ENCODE measurements at places on chromosomes 12 and 14.

- DNase-seq: peak; percentile 66
These were observed 199.5 kb upstream of the DCN start for GRCh38 chr12:91382081-91382543.

DNA sequence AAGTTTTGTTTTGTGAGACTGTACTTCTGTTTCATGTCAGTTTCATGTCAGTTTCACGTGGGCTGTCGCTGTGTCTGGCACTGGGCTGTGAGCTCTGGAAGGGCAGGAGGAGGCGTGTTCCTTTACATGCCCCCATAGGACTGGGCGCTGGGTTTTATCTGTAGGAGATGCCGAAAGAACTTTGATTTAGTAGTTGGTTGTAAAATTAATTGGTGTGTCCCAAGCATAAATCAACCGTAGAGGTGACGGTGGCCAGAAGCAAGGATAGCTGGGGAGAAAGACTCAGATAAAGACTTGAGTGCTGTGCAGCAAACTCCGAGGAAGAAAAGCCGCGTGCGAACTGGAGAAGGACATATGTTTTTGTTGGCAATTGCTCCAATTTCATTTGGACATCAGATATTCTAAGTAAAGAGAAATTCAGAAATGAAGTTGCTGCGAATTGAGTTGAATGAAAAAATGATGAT is 182.5 kb downstream of the VRK1 start:
- no peak for DNase-seq

GRCh38 chr12:130438711-130439110 is 101.0 kb downstream of the PIWIL1 start:
- DNase-seq: no peak

DNA sequence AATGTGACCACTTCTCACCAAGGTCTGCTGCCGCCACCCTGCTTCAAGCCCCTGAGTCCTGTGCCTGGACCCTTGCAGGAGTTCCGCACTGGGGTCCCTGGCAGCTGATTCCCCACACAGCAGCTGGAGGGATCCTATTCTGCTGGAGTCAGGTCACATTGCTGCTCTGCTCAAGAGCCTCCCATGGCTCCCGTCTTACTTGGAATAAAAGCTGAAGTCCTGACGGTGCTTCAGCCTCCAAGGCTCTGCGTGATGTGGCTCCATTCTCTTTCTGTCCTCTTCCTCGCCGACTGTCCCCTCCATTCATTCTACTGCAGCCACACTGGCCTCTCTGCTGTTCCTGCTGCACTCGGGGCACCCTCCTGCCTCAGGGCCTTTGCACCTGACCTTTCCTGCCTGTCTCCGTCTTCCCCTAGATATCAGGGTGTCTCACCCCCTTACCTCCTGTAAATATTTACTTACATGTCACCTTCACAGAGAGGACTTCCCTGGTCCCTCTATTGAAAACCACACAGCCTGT is 7.6 kb upstream of the SDSL start:
- DNase-seq: no peak

GRCh38 chr14:77128414-77128891 is 13.1 kb downstream of the ZDHHC22 start:
- DNase-seq: no peak

GRCh38 chr14:71061458-71061857 is 154.2 kb downstream of the PCNX1 start:
- no peak for DNase-seq

GRCh38 chr12:54932038-54932437 is 52.5 kb downstream of the TESPA1 start:
- DNase-seq: no peak

GRCh38 chr12:252636-253035 is 10.0 kb downstream of the SLC6A13 start:
- DNase-seq: no peak

DNA sequence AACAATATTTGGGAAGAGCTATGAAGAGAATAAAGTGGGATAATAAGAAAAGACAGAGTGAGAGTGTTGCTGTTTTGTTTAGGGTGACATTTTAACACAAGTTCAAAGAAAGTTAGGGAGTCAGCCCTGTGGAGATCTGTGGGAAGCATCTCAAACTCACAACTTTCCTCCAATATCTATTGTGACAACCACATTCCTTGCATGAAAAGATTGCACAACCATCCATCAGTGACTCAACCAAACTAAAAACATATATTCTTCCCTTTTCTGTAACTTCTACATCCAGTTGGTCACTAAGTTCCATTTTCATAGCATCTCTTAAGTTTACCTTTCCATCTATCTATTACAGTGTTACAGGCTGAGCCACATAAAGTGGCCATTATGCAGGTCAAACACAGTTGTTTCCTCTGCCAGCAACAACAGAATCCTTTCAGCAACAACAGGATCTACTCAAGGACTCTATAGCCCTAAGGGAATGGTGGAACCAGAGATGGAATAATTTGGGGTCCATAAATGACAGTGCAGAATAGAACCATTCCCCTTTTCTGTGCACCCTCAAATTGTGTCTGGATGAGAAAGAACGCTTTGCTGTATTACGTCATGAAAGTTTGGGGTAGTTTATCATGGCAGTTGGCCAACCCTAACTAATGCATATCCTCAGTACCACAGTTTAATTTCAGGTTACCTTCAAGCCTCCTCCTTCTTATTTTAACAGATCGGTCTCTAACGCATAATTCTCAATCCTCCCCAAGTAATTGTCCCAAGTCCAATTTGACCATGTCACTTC is 118.8 kb downstream of the ST8SIA1 start:
- no peak for DNase-seq

GRCh38 chr14:90301668-90302090 is 30.1 kb downstream of the NRDE2 start:
- no peak for DNase-seq

GRCh38 chr14:31449971-31450610 is 7.2 kb downstream of the DTD2 start:
- DNase-seq: no peak

- peak; percentile 60 for DNase-seq
These were observed 36.7 kb downstream of the TMBIM6 start for GRCh38 chr12:49777800-49778748.

GRCh38 chr14:59425322-59425935 is 39.8 kb downstream of the GPR135 start:
- DNase-seq: no peak

DNA sequence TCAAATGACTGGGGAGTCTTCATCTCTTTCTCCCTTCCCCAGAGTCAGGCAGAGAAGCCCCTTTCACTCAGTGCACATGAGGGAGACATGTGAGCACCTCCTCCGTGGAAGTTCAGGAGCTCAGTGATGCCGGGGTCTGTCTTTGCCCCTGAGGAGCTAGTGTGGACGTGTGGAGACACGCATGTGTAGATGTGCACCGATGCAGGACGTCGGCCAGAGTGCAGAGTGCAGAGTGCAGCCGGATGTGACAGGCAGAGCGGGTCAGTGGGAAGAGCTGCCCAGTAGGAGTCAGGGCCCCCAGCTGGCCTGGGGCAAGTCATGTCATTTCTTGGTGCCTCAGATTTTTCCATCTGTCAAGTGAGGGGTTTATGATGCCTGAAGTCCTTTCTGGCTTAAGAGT is 20.7 kb downstream of the TSPAN9 start:
- no peak for DNase-seq

- peak; percentile 97 for DNase-seq
These were observed at the start of gene ORAI1 for GRCh38 chr12:121626087-121626852. ORAI1 (plus strand) TSS chr12:121626530.

GRCh38 chr12:64968989-64969819 is 144.8 kb downstream of the TBC1D30 start:
- DNase-seq: no peak

DNA sequence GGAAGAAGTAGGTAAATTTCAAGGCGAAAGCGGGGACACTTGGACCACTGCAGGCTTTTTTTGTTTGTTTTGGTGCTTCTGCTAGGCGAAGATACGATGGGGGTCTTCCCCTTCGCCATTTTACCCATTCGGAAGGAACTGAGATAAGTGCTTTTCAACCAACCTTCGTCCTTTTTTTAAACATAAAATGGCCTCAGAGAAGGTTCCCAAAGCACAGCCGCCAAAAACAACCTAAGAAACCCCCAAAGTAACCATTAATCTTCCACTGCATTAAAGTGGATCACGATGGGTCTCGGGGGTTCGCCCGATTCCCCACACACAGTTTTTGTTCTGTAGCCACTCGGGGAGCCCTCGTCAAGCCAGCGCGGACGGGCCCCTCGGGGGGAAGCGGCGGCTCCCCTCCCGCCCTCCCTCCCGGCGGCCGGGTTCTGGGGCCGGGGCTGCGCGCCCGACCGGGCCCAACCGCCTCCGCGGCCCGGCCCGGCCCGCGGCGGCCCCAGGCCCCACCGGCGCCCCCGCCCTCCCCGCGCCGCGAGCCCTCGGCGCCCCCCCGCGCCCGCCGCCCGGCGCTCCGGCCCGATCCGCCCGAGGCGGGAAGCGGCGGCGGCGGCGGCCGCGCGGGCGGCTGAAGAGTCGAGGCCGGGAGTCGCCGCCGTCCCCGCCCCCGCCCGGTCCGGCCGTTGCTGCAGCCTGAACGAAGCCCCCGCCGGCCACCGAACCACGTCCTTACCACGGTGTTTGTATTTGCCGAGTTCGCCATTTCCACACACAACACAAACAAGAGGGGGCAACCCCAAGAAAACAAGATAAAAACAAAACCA is 790 bp downstream of the GTF2A1 start:
- DNase-seq: peak; percentile 28

DNA sequence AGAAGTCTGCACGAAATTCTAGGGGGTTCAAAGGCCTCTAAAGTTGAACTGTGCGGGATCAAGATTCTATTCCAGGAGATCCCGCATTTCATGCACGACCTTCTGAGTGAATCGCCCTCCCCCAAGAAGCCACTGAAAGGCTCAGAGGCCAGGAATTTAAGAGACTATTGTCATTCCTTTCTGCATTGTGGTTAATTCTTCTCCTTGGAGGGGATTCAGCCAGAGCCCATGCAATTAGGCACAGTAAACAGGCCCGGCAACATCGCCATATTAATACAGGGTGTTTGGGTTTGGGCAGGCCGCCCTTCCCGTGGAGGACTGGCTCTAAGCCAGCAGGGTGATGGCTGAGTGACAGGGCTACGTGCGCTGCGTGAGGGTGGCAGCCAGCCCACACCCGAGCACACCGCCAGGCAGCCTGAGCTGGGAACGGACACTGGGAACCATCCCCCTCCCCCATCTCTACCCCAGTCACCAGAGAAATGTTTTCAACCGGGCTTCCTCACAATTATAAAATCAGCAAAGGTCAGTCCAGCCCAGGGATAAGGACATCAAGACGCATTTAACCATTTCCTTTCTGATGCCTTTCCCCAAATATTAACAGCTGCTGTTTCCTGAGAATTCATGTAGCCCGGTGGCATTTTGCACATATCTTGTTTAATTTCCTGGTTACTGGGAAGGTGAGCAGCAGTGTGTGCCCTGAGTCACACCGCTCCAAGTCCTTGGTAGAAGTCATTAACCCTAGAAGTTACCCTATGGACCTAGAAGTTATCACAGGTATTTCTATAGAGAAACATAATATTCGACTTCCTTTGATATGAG is 12.5 kb downstream of the EGLN3 start:
- no peak for DNase-seq

DNA sequence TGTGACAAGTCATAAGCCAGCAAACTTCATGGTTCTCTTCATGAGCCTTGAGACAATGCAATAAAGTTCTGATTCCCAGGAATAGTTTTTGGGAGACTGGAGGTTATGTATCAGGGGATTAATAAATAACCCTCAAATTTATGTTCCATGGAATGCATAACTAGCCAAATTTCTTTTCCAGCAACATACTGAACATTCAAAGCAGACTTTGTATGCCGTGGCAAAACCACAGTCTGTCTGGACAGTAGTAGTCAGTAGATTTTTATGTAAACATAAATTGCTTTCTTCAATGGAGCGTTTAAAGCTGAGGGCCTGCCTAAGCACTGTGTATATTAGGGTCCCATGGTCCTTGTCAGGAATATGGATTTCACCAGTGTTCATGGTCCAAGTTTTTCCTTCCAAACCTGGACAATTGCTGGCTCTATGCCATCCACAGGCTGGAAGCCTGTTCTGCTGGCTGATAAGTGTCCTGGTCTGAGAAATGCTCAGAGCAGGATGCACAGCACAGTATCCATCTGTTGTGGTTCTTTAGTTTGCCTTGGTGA is 144.9 kb downstream of the SRGAP1 start:
- DNase-seq: no peak

DNA sequence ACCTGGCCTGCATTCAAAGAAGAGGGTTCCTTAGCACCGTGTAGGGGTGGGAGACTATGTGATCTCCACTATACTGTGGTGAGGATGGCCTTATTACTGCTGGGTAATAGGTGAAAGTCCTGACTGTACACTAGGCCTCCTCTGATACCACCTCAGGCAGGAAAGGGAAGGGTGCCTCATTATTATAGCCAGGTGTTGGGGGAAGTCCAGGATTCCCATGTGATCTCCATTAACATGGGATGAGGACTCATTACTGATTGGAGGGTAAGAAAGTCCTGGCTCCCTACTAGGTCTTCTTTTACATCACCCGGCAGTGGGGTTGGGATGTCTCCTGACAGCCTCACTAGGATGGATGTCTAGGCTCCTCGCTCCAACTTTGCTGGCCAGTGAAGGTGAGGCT is 252.1 kb downstream of the LRIG3 start:
- no peak for DNase-seq

- DNase-seq: no peak
These were observed 391.2 kb downstream of the RAD51B start for GRCh38 chr14:68210729-68211299.

DNA sequence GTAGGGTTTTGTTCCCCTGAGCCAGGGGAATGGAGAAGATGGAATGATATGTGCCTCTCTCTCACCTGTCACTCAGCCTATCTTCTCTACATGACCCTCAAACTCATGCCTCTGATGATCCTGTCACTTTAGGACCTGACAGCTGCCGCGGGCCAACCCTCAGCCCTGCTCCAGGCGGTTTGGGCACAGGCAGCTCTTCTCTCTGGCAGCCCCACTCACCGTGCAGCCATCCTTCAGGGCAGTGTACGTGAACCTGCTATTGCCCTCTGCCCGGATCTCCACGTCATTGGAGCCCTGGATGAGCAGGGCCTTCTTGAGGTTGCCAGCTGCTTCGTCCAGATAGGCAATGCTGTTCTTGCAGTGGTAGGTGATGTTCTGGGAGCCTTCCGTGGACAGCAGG is 10.5 kb downstream of the TMEM106C start:
- no peak for DNase-seq

Data from stimulated activated CD4-positive, alpha-beta T cell treated with anti-CD3 and anti-CD28 coated beads, Interleukin-15, amount 100 ng/mL, for 1 hour (primary cell).